Osteocyte (in vitro differentiated cells): ENCODE measurements at places on chromosomes 7 and 10.

DNA sequence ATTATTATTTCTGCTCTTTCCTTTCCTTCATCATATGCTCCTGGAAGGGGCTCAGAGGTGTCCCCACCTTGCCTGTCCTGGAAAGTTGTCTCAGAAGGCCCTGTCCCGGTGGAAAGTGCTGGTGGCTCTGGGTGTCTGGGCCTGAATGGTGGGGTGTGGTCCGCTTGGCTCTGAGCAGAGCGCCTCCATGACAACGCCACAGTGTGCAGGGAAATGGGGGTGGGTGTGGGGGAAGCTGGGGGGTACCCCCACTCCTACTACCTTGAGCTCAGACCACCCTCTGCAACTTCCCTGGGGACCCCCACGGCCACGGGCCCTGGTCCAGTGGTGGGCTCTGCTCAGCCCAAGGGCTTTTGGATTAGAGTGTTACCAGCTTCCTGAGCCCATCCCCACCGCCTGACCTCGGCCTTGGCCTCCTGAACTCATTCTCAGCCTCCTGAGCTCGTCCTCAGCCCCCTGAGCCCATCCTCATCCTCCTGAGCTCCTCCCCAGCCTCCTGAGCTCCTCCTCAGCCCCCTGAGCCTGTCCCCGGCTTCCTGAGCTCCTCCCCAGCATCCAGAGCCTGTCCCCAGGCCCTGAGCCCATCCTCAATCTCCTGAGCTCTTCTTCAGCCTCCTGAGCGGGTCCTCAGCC, 106.4 kb upstream of the FAM20C start:
- peak; percentile 76 for DNase-seq

- DNase-seq = no peak
Observed at GRCh38 chr7:98294798-98295382, 13.4 kb downstream of the BRI3 start.

DNA sequence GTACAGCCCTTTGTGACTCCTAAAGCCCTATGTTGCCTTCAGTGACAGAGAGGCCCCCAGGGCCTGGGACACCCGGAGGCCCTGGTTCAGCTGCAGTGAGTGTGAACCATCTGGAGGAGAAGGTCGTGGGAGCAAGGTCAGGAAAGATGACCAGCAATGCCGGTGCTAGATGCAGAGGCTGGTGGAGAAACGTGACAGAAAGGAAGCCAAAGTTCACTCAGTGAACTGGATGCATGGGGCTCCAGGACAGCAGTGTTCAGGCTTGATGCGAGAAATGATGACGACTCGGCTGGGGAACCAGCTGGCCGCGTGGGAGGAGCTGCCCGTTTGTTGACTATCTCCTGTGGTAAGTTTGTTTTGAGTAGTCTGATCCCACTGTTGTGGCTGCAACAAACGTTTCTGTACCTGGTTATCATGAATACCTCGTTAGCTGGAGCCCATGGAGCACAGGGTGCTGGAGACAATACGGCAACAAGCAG, 54.1 kb upstream of the MKRN1 start:
- DNase-seq = no peak

GRCh38 chr10:101287183-101287996, 58.1 kb upstream of the LBX1 start:
- no peak for DNase-seq

- DNase-seq = no peak
Observed at GRCh38 chr7:158973440-158973839, 117.1 kb downstream of the DYNC2I1 start.

DNA sequence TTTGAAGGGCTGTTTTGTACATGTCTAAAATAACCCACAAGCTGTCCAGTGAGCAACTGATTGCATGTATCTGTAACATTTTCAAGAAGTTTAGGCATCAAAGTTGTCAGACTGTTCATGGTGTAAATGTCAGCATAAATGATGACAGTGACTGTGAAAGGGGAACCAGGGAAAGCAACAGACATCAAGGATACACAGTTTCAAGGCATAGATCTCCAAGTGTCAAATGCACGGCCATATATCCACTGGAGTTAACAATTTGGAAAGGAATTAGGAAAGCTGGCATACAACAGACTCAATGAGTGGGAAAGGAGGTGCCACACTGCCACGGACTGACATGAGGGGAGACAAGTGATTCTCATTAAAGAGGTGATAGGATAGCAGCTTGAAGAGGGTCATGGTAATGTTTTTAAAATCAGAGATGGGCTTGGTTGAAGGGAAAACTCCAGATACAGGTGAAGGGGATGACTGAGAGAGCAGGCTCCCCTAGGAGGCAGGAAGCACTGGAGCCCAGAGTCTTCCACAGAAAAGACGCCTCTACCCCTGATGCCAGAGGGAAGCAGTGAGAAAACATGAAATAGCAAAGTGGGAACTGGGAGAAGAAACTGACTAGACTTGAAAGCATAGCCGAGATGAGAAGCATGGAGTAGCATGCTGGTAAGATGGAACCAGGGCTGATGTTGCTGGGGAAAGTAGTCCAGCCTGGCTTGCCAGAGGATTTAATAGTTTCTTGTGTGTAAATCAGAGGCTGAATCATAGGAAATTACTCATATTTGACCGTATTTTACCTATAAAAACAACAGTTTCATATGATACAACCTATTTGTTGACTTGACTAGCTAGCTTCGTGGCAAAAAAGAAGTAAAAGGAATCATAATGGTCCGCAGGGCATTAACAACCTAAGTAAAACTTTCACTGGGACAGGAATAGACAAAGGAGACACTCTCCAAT, 18.6 kb downstream of the NSMCE4A start:
- DNase-seq = no peak
